Gastrocnemius medialis (tissue), 4 donors: ENCODE measurements at places on chromosomes 2 and 18.

- H3K36me3 ChIP-seq, result no peaks in the 10 kb centered on the region
- H3K4me3 ChIP-seq, result no peak overlapping the region
- H3K27ac ChIP-seq, result no peak overlapping the region
- no peak for DNase-seq
- no peaks in the 10 kb centered on the region for H3K4me1 ChIP-seq
- H3K27me3 ChIP-seq, result no peaks in the 10 kb centered on the region
Observed at GRCh38 chr2:45043174-45043573, 33.9 kb upstream of the SIX2 start.

DNA sequence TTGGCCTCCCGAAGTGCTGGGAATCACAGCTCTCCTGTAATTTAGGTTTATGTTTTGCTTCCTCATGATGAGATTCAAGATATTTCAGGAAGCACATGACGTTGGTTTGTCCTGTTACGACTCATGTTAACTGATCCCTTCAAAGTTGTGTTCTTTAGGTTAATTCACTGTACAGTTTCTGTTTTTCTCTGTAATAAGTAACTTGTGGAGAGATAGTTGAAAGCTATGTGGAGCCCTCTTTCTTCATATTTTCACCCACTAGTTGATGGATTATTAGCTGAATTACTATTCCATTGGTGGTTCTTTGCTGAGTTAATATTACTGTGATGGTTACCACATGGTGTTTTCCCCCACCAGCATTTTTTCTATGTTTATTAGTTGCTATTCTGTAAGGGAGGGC, 18.3 kb upstream of the CHCHD5 start:
- H3K4me1 ChIP-seq, result no peaks in the 10 kb centered on the region
- no peak for DNase-seq
- H3K36me3 ChIP-seq, result peaks cover 96% of the 10 kb centered on the region
- no peak overlapping the region for H3K27ac ChIP-seq

DNA sequence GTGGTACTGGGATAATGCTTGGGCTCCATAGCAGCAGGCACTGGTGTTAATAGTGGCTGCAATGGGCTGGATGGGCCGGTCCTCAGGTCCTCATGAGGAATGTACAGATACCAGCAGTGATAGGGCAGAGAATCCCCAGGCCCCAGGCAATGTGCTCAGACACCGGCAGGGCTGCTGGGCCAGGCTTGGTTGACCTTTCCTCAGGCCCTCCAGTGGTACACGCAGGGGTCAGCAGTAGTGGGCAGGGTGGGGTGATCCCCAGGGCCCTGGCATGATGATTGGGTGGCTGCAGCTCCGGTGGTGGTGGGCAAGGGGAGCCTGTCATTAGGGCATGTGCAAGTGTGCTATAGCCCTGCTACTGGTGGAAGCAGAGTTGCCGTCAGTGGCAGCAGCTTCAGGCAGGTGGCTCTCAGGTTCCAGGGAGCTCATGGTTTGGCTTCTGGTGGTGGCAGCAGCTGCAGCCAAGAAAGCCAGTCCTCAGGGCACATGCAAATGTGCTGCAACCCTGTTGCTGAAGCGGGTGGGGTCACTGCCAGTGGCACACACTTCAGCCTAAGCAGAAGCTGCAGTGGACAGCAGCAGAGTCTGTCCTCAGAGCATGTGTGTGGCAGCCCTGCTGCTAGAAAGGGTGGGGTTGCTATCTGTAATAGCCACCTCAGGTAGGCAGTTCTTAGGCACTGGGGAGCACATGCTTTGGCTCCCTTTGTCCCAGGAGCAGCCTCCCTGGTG, 56.8 kb downstream of the CCNT2 start:
- no peaks in the 10 kb centered on the region for H3K4me1 ChIP-seq
- H3K36me3 ChIP-seq, result no peaks in the 10 kb centered on the region
- no peak for DNase-seq
- no peak overlapping the region for H3K4me3 ChIP-seq
- H3K27me3 ChIP-seq, result no peaks in the 10 kb centered on the region

DNA sequence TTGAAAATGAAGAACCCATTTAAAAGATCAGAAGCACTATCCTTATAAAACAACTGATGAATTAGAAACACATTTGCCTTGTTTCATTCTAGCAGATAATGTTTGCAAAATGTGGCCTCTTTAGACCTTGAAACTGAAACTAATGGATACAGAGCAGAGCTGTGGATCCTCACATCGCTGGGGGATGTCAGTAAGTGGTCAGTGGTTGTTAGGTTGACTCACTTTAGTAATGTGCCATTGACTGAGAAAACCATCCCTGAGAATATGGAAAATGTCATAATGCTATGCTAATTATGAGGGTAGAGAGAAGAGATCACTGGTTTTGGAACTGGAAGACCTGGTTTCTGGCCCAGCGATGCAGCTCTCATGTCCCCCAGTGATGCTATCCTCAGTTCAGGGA, 176.7 kb downstream of the MYO1B start:
- no peak for DNase-seq
- H3K4me3 ChIP-seq, result no peak overlapping the region
- no peaks in the 10 kb centered on the region for H3K36me3 ChIP-seq
- no peak overlapping the region for H3K27ac ChIP-seq
- no peaks in the 10 kb centered on the region for H3K4me1 ChIP-seq
- H3K27me3 ChIP-seq, result no peaks in the 10 kb centered on the region

DNA sequence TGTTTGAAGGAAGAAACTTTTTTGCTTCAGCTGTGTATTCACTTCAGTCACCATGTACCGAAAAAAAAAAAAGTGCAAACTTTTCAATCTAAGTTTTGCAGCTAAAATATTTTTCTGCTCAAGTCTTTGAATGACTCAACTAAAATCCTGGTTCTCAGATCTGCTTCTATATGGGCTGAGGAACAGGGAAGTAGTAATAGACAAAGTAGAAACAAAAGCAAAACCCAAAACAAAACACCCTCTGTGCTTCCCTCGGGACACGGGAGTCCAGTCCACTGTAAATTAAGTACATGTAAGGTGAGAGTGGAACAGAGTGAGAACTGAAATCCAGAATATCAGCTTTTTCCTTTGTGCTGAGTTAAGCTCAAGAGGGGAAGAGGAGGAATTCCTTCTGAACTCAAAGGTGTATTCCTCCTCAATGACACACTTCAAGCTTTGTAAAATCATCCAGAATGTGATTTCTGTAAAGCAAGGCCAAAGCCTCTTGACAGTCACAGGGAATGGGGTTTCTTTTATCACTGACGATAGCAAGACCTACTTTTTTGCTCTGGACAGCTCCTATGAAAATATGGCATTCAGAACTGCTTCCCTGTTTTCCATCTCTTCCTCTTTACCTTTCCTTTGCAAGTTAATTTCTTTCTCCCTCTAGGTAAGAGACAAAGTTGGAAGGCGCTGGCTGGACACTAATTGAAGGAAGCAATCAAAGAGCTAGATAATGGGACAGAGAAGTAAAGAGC, 433.5 kb upstream of the MMADHC start:
- no peaks in the 10 kb centered on the region for H3K4me1 ChIP-seq
- no peak overlapping the region for H3K4me3 ChIP-seq
- no peaks in the 10 kb centered on the region for H3K36me3 ChIP-seq
- no peaks in the 10 kb centered on the region for H3K27me3 ChIP-seq
- no peak overlapping the region for H3K27ac ChIP-seq

GRCh38 chr2:102975996-102976975, 214.5 kb downstream of the TMEM182 start:
- no peaks in the 10 kb centered on the region for H3K36me3 ChIP-seq
- H3K4me1 ChIP-seq, result no peaks in the 10 kb centered on the region
- H3K27me3 ChIP-seq, result no peaks in the 10 kb centered on the region
- no peak overlapping the region for H3K27ac ChIP-seq
- peak; percentile 30 for DNase-seq

DNA sequence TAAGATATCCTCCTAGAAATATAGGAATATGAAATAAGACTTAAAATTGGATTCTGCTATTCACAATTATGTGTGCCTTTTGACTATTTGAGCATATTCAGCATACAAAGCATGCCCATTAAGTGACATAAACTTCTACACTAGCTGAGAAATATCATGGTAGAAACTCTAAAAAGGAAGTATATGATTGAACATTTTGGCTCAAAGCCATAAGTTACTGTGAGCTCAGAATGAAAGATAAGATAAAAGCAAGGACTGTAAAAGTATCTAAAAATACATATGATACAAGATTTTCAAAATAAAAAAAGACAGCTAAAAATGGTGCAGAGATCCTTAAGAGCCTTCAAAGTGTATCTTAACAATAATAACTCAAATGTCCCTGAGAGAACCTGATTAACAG, 340.5 kb upstream of the SLC39A10 start:
- no peaks in the 10 kb centered on the region for H3K27me3 ChIP-seq

GRCh38 chr2:178328037-178328436, 122.9 kb downstream of the PRKRA start:
- H3K4me3 ChIP-seq, result no peak overlapping the region
- peak overlapping the region; percentile 12 for H3K27ac ChIP-seq
- DNase-seq, result no peak
- H3K27me3 ChIP-seq, result no peaks in the 10 kb centered on the region
- H3K36me3 ChIP-seq, result no peaks in the 10 kb centered on the region
- peaks cover 27% of the 10 kb centered on the region for H3K4me1 ChIP-seq

- no peaks in the 10 kb centered on the region for H3K36me3 ChIP-seq
- no peak overlapping the region for H3K27ac ChIP-seq
- DNase-seq, result no peak
- no peak overlapping the region for H3K4me3 ChIP-seq
- peaks cover 5% of the 10 kb centered on the region for H3K4me1 ChIP-seq
Observed at GRCh38 chr2:102487761-102488462, 14.9 kb downstream of the SLC9A4 start.

DNA sequence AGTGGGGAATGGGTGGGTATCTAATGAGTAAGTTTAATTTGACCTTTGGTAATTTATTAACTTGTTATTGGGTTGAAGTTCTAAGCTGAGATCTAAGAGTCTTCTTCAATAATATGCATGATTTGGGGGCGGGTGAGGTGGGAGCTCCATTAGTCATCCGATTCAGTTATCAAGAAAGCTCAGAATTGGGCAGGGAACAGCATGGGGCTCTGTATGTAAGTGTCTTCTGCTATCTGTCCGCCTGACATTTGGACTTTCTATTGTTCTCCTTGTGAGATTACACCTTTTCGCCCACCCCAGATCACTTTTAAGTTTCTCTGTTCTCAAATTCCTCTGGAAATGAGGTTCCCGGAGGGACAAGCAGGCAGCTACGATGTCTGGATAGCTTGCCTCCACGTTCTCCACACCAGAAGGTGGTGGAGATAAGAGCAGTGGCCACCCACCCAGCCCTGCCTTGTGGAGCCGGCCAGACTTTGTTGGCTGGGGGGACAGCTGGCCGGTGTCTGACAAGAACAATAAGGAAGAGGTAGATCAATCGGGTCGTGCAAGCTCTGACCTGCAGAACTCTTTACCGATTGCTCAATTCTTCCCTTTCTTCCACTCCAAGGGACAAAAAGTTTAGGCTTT, 75.5 kb upstream of the GATA6 start:
- no peaks in the 10 kb centered on the region for H3K4me1 ChIP-seq
- DNase-seq, result no peak
- no peaks in the 10 kb centered on the region for H3K36me3 ChIP-seq
- H3K27me3 ChIP-seq, result no peaks in the 10 kb centered on the region
- H3K4me3 ChIP-seq, result no peak overlapping the region

- DNase-seq, result no peak
- H3K27me3 ChIP-seq, result no peaks in the 10 kb centered on the region
- no peak overlapping the region for H3K27ac ChIP-seq
- H3K4me3 ChIP-seq, result no peak overlapping the region
Observed at GRCh38 chr2:168662651-168663208, 139.7 kb upstream of the NOSTRIN start.

- DNase-seq, result no peak
- peaks cover 37% of the 10 kb centered on the region for H3K4me1 ChIP-seq
- H3K36me3 ChIP-seq, result no peaks in the 10 kb centered on the region
- H3K4me3 ChIP-seq, result no peak overlapping the region
Observed at GRCh38 chr2:54619660-54620231, 103.7 kb upstream of the EML6 start.

DNA sequence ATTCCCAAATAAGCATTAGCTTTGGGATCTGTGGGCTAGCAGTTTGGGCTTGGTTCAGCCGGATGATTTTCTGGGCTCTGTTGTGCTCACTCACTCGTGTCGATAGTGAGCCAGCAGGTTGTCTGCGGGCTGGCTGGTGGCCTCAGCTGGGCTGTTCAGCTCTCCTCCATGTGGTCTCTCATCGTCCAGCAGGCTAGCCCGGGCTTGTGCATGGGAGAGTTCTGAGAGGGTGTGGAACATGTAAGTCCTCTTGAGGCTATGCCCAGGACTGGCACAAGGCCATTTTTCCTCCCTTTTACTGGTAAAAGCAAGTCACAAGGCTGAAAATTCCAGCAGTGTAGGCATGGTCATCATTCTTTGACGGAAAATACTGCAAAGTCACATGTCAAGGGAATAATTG, 38.5 kb downstream of the NTSR2 start:
- no peak overlapping the region for H3K4me3 ChIP-seq
- DNase-seq, result peak; percentile 52
- peaks cover 15% of the 10 kb centered on the region for H3K4me1 ChIP-seq
- no peaks in the 10 kb centered on the region for H3K27me3 ChIP-seq

DNA sequence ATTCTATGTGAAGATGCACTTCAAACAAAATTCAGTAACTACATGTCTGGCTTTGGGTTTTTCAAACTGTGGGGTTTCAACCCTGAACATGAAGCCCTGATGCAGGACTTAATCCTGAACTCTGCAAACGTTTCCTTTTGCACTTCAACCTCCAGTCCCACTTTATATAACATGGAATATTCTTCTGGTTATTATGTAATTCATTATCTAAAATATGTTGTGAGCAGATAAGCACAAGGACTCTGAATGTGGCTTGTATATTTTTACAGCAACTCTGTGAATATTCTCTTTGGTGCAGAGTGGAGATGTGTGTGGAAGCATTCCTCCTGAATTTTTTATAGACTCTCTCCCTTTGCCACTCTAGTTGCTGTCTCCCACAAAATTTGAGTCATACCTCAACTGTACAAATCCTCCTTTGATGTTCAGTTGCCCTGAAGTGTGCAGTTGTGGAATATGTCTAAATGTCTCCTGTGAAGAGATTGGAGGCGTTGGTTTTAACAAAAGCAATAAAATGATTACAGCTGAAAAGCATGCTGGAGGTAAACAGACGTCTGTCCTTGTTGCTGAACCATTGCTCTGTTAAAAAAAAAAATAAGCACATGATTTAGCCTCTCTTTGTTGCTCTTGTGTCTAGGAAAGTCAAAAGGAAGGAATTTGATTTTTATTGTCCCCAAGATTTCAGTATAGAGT, 205.1 kb upstream of the NRP2 start:
- no peak overlapping the region for H3K27ac ChIP-seq
- no peaks in the 10 kb centered on the region for H3K36me3 ChIP-seq
- DNase-seq, result no peak

GRCh38 chr18:79348066-79348465, 47.7 kb upstream of the NFATC1 start:
- H3K27ac ChIP-seq, result no peak overlapping the region
- no peak overlapping the region for H3K4me3 ChIP-seq
- no peaks in the 10 kb centered on the region for H3K27me3 ChIP-seq
- no peak for DNase-seq

- DNase-seq, result no peak
- no peaks in the 10 kb centered on the region for H3K27me3 ChIP-seq
- H3K36me3 ChIP-seq, result no peaks in the 10 kb centered on the region
Observed at GRCh38 chr18:7415081-7415894, 151.8 kb upstream of the PTPRM start.

DNA sequence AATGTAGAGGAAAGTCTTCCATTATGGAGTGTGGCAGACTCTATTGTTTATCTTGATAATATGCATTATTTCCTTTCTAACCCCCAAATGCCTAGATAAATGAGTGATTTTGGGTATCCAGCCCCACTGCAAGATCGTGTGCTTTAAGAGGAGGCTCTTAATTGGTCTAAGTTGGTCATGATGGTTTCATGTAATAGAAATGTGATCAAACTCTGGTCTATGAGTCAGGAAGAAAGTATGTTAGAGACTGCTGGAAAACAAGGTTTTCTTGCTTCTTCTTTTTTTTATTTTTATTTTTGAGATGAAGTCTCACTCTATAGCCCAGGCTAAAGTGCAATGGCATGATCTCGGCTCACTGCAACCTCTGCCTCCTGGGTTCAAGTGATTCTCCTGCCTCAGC, 344.5 kb upstream of the TNP1 start:
- no peak for DNase-seq
- no peaks in the 10 kb centered on the region for H3K36me3 ChIP-seq
- no peak overlapping the region for H3K4me3 ChIP-seq
- H3K4me1 ChIP-seq, result peaks cover 12% of the 10 kb centered on the region
